ENCODE measurements at places on chromosomes 2 and 18. TPM values are rescaled to one million over a fixed set of nuclear protein-coding genes. Genes with fewer than 3 reads are reported as not detected.

DNA sequence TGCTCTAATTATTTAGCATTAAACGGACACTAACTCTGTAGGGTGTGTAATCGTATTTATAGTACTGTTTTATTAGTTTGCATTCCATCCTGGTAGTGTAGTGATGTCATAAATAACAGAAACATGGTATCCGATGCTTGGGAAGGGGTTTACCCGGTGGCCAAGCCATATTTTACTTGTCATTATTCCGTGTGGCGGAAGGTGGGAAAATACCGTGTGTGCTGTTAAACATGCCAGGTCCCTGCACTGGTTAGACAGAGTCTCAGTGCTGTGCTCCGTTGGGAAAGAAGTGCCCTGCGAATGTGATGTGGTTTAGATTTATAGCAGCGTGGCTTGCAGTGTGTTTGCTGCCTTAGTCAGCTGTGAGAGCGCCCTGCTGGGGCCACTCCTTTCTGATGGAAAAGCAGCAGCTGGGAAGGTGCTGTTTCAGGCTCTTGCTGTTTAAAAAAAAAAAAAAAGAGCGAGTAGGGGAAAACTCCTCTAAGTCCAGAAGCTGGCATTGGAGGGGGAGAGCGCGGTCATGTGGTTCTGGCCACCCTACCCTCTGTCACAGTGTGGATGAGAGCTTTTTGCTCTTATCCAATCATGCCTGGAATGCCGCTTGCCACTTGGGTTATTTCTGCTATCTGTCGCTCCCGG lies 211.0 kb downstream of the NEDD4L start:
- no peak for DNase-seq

- no peak for DNase-seq
Observed at GRCh38 chr2:184646177-184646576, 47.8 kb downstream of the ZNF804A start.

DNA sequence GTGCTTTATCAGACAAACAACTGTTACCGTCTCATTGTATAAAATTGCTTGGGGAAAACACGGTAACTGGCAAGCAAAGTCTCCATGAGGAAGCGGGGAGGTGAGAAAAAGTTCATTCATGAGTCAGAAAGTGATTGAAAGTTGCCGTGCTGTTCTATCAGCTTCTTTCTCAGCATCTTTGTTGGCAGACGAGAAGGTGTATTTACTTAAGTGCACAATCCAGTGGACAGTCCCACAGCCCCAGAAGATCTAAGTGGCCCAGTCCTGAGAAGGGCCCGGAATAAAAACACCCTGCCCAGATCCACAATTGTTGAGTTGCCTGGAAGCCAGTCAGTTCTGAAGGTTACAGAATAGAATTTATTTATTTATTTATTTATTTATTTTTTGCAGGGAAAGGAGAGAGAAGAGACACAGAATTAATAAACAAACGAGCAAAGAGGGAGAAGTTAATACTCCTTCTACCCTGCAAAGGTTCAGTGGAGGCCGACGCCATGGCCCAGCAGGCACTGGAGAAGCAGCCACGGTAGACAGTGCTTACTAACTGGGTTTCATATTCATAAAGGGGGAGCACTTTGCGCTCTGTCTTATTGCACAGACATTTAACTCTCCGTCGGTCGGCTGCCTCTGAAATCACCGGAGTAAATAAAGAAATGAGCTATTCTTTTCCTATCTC lies 676.0 kb upstream of the SALL3 start:
- no peak for DNase-seq

GRCh38 chr2:231464576-231465540 lies 574 bp upstream of the NCL start:
- peak; percentile 95 for DNase-seq

GRCh38 chr2:200968162-200968561 lies 4.7 kb upstream of the ORC2 start:
- no peak for DNase-seq

DNA sequence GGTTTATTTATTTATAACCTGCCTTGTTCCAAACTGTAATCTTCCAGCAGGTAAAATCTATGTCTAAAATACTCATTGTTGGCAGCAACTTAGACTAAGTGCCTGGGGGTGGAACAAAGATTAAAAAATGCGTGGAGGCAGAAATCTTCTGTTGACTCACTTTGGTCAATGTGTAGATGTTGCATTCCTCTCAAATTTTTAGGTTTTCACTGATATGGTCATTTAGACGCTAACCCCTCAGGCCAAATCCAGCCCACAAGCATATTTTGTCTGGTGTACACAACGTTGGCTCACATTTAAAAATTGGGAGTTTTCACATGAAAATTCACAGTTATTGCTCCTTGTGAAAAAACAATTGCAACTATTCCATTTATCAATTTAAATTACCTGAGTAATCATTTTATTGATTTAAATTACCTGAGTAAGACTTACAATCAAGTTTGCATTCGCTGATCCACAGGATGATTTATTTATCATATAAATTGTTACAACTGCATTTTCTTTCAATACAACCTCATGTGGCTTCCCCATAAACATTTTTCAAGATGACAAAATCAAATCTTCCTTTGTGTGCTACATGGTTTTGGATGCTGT lies 564.2 kb downstream of the TSN start:
- DNase-seq: no peak

- DNase-seq: no peak
Observed at GRCh38 chr18:49064421-49064820, 113.7 kb upstream of the SMAD7 start.

DNA sequence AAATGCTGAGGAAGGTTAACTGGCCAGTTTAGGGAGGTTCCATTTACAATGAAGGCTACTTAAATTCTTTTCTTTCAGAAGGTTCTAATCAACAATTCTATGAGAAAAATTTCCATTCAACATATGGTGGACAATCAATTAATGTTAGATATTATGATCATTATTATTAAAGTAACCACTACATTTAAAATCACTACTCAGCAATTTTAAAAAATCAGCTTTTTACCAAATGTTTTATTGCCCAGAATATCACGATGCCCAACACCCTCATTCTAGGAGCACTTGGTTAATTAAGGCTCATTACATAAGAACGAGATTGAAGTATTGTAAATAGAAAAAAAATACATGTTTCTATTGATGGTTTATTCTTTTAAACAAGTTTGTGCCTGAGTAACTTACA lies 396.1 kb downstream of the NRXN1 start:
- no peak for DNase-seq

DNA sequence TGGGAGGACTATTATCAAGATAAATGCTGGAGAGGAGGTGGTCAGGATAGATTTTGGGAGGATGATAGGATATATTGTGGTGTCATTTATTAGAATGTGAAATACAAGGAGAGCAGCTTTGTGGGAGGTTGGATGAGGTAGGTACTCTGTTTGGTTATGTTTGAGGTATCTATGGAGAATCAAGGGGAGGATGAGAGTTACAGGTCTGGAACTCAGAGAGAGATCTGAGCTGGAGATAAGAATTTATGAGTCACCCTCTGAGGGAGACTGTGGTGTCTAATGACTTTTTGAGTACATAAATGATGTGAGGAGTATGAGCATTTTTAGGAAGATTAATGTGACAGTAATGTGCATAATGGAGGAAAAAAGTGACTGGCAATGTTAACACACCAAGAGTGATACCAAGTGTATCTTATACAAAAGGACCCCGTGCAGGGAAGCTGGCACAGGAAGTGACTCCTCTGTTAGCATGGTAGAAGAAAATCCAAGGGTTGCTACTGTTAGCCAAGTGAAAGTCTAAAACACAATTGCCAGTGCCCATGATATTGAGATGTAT lies 48.2 kb downstream of the CRIM1 start:
- DNase-seq: no peak

DNA sequence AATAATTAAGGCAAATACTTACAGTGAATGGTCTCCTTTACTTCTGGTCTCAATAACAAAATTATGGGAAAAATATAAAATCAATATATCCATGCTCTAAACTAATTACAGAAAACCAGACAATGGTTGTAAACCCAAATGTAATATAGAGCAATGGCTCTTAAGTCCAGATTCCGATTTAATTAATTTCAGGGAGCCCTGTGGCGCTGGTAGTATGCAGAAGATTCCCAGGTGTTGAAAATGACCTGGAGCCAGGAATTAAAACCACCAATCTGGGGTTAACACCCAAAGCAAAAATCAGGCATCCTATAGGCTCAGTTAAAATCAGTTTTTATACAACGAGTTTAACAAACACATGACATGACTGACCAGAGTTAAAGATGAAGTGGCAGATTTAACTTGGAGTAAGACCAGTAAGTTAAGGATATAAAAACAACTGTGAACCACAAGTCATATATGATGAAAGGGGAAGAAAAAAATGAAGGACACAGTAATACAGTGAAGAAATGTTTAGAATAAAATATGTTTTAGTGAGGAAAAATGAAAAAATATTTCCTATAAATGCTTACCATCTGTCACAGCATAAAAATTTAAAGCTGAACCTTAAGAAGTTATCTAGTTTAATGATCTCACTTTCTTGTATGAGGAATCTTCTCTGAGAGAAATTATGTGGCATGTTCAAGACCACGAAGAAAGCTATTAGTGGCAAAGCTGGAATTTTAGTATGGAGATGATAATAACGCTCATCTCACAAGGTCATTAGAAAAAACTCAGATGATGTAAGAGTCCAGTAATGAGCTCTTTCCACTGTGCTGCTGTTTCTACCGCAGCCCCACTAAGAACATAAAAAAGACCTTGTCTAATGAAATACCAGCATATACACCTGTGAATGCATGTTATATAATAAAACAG lies 45.8 kb upstream of the FLACC1 start:
- DNase-seq: no peak

- no peak for DNase-seq
Observed at GRCh38 chr2:127611076-127611925, 34.7 kb upstream of the GPR17 start.

DNA sequence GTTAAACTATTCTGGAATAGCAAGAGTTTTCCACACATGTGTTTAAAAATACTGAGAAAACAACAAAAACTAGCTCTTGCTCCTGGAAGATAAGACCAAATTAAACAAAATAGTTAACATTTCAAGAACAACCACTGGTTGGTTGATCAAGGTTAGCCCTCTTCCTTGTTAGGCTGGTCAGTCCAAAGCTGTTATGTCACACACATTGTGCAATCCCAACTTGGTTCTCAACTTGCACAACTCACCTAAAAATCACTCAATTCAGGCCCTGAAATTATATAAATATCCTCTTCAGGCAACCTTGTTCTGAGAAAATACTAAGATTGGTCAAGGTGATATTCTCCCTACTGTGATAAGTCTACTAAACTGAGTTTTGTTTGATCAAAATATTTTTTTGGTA lies 169.7 kb upstream of the LRP1B start:
- no peak for DNase-seq

- no peak for DNase-seq
Observed at GRCh38 chr18:45639408-45639807, 24.1 kb downstream of the SLC14A2 start.

DNA sequence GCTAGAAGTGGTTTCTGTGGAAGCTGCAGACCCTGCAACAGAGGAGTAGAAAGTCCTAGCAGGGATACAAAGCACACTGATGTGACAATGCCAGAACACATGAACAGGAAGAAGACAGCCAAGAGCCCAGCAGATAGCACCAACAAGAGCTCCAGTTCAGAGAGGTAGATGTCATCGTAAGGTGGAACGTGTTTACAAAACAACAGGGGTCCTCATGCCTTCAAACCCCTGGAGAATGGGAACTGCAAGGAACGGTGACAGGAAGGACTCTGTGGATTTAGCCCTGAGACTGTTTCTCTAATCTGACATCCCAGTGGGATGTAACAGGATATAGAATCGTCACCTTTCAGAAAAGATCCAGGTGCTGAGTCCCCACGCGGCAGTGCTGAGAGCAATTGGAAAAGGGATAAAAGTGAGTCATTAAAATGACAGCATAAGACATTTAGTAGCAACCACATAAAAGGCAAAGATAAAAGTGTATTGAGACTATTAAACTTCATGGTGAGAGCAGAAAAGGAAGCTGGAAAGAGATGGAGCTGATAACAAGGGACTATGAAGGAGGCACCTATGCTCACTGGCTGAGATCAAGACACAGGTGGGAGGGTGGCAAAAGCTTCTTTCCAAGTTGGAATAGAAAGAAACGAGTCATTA lies 195.2 kb downstream of the FBXO15 start:
- DNase-seq: no peak

DNA sequence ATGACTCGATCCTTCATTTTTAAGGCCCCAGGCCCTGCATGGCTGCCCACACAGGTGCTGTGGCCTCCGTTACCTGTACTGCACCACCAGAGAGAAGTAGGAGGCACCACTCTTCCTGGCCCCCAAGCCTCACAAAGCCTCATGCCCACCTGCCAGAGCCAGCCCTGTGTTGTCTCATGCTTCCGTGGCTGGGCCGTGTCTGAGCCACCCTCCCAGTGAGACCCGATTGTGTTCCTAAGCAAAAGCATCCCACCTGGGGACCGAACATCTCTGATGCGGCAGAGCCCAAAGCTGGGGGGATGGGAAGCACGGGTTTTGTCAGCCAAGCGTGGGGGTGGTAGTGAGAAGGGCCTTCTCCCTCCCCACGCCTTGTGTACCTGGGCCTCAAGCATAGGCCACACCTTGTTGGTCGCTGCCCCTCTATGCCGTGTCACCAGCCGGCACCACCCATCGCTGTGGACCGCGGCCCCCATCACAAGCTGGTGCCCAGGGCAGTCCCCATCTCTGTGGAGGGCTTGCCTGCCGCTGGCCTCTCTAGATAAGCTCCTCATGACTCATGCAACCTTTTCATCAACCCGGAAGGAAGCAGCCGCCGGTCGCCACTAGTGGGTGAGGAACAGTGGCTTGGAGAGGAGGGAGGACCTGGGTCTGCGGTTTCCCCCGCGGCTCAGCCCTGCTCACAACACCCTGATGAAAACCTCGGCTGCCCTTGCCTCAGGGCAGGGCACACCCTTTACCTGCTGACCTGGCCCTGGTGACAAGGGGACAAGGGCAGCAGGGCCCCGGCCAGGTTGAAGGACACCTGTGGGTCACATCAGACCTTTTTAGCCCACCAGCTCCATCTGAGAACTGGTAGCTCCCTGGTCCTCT lies 2.7 kb upstream of the RNPEPL1 start:
- DNase-seq: no peak

DNA sequence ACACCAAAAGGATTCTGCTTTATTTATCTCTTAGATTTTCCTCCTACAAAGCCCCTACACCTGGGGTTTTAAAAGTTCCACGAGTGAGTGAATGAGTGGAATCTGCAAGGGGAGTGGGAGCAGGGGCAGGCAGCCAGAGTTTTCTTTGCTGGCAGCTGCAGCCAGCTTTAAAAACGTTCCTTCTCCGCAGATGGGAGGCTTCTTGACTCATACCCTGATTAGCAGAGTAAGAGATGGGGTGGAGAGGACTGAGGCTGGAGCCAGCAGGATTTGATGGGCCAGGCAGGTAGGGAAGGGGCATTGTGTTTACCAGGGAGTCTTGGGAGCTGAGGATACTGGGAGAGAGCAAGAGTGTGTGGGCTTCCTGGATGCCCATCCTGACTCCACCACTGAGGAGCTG lies 99.6 kb upstream of the TNP1 start:
- DNase-seq: no peak

- DNase-seq: no peak
Observed at GRCh38 chr2:86078774-86079545, 26.7 kb downstream of the POLR1A start.

RGPD5 gene
- 2.5 TPM for polyA plus RNA-seq

HJURP gene
- polyA plus RNA-seq: 24.1 TPM

BMP10 gene
- not detected for polyA plus RNA-seq

SATB2 gene
- polyA plus RNA-seq: 13.0 TPM

Data from left renal pelvis (tissue), 4 donors.